NAMALWA (cell line): ENCODE measurements at places on chromosomes 1 and 21.

- DNase-seq: no peak
Observed at GRCh38 chr21:32772281-32773047, 909 bp upstream of the PAXBP1 start.

DNA sequence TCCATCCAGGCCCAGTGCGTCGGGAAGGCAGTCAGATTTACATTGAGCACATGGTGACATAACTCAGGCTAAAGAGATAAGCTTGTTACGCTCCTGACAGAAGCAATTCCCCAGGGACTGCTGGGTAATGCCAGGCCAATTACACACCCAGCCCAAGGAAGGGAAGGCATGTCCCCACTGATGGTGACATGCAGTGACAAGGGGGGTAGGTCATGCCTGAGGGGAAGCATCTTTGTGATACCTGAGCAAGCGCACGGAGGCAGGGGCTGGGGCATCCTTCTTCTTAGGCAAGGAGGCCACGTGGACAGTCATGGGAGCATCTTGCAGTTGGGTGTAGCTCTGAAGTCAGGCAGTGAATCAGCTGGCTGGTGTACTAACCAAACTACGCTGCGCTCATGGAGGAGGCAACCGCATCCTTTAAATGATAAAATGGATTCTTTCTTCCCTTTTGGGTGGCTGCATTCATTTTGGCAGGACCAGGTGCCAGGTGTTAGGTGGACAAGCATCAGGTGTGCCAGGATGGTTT is 39.6 kb upstream of the GRIK3 start:
- no peak for DNase-seq

- peak; percentile 90 for DNase-seq
Observed at GRCh38 chr1:176073524-176074157, 133.4 kb downstream of the COP1 start.

DNA sequence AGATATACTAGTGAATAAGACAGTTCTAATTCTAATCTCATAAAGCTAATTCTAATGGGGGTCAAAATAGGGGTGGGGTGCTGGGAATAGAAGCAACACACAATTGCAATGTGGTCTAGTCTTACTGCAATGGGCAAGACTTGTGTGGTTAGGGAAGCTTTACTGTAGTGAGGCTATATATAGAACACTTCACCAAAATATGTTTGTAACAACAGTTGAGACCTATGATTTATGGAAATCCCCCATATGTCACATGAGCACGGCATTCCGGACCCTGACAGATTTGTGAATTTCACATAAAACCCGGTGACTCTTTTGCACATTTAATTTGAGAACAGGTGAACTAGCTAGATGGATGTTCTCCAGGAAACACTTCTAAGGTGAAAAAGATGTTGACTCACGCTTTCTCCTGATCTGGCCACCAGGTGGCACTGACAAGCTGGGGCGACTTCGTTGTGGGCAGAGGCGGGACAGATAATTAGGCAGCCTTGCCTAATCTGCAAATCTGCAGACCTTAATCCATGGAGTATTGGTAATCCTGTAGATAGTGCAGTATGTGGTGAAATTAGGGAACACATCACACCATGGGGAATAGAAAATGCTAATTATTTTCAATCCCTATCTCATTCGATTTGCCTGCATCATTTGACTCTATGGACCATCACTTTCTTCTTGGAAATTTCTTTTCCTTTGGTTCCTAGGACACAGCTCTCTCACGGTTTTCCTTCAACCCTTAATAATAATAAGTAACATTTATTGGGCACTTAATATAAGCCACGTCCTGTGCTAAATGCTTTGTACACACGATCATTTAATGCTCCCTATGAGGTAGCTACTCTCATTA is 37.7 kb downstream of the KIAA0040 start:
- peak; percentile 91 for DNase-seq

GRCh38 chr1:95003433-95003738 is 69.4 kb downstream of the ALG14 start:
- DNase-seq: no peak

DNA sequence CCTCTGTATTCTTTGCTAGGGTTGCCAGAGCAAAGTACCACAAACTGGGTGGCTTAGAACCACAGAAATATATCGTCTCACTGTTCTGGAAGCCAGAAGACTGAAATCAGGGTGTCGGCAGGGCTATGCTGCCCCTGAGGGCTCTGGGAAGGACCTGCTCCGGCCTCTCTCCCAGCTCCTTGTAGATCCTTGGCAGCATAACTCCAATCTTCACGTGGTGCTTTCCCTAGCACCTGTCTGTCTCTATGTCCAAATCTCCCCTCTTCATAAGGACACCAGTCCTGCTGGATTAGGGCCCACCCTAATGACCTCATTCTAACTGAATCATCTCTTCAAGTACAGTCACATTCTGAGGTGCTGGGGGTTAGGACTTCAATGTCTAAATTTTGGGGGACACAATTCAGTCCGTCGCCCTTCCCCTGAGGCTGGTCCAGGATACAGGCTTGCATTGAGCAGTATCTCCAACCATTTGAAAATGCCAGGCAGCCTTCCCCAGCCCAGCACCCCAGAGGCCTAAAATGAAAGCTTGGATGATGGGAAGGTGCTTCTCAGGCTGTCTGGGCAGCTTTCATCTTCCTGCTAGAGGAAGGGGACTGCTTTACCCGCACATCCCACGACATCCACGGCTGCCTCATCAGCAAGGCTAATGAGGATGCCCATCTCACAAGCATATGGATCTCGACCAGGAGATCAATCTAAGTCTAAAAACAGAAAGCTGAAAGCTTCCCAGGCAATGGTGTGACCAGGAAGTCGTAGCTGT is 24.7 kb downstream of the TRIM67 start:
- no peak for DNase-seq

DNA sequence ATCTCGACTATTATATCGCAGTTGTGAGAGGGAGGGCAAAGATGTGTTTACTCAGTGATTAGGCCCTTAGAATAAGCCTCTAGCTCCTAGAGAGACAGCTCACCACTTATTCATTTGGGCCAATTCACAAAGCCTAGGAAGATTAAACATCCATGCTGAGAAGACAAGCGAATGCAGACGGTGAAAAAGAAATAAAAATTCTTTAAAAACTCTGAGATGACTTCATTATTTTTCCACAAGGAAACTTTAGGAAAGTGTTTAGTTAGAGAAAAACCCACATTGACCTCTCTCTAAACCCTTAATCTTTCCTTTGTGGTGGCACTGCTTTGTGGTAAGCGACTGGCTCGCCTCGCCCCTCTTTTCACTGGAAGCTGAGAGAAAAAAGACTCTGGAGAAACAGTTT is 146.8 kb upstream of the DMRTA2 start:
- DNase-seq: no peak

DNA sequence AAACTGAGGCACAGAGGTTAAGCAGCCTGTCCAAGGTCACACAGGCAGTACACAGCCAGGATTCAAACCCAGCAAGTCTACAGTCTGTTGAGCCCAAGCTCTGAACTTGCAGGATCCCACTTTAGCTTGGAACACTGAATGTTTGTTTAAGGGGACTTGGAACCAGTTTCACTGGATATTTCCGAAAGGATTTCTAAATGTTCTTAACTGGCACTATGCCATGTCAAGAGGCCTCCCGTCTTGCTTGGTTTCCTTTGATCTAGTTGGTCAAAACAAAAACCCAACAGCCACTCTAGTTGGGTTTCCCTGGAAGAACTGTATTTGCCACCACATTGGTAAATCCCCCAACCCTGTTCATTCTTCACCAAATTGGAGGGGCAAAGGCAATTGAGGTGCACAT is 317.6 kb upstream of the KAZN start:
- DNase-seq: no peak

DNA sequence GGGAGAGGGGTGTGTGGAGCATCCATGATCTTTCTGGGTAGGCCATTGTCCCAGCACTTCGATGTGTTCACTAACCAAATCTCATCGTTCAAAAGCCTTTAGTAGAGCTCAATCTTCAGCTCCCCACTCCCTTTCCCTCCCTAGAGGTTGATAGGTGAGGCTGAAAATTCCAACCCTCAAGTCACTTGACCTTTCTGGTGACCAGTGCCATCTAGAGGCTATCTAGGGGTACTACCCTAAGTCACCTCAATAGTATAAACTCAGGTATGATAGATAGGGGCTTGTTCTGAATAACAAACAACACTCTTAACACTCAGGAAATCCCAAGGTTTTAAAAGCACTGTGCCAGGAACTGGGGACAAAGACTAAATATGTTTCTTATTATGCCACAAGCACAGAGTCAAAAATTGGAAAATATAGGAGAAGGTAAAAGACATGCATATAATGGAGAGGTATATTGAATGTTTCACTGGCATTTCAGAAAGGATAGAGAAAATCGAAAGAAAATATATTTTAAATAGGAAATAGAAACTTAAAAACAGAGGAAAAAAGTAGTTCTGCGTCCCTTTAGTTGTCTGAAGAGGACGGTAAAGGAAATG is 42.9 kb upstream of the CD53 start:
- peak; percentile 78 for DNase-seq

- no peak for DNase-seq
Observed at GRCh38 chr1:43870306-43870705, 63.3 kb upstream of the ARTN start.

- peak; percentile 52 for DNase-seq
Observed at GRCh38 chr1:77413541-77414335, 131.9 kb downstream of the AK5 start.
